ENCODE measurements at places on chromosomes 7 and 10. TPM values are rescaled to one million over a fixed set of nuclear protein-coding genes. Genes with fewer than 3 reads are reported as not detected.

NEUROD6 gene
- not detected for total RNA-seq

COL26A1 gene
- total RNA-seq: 1.4 TPM

DOCK1 gene
- total RNA-seq: 43.1 TPM

GDF2 gene
- not detected for total RNA-seq

ANKRD7 gene
- total RNA-seq: 0.91 TPM

ZCCHC24 gene
- total RNA-seq: 25.0 TPM

SUN3 gene
- not detected for total RNA-seq

MINPP1 gene
- 45.9 TPM for total RNA-seq

Measured in epithelial cell of alveolus of lung (primary cell).